Suppressor macrophage treated with lipopolysaccharide for 1 hour (primary cell): ENCODE measurements at places on chromosomes 2 and 18.

DNA sequence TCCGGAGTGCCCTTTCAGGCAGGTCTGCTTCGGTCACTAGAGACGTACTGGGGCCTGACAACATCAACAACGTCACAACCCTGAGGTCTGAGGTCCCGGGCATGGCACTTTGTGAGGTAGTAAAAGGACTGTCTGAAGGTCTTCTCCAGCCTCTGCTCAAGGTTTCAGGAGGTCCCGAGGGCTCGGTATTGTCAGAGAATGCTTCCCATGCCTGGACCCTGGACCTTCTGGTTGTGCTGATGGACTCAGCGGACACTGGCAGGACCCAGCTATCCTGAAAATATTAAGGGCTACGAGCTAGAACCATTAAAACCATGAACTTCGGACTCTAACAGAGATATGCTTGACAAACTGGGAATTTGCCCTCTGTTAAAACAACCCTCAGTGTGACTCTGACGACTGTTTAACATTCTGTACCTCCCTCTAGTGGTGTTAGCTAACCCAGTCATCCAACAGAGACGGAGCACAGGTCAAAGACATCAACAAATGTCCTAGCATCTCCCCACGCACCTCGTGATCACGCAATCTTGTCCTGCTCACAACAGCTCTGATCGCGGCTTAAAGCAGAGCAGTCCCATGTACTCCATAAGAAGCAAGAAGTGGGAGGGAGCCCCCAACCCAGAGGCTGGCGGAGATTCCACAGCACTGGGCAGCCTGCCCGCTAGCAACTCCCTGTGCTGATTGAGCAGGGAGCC is 96.5 kb downstream of the CCDC93 start:
- peak; percentile 16 for DNase-seq

DNA sequence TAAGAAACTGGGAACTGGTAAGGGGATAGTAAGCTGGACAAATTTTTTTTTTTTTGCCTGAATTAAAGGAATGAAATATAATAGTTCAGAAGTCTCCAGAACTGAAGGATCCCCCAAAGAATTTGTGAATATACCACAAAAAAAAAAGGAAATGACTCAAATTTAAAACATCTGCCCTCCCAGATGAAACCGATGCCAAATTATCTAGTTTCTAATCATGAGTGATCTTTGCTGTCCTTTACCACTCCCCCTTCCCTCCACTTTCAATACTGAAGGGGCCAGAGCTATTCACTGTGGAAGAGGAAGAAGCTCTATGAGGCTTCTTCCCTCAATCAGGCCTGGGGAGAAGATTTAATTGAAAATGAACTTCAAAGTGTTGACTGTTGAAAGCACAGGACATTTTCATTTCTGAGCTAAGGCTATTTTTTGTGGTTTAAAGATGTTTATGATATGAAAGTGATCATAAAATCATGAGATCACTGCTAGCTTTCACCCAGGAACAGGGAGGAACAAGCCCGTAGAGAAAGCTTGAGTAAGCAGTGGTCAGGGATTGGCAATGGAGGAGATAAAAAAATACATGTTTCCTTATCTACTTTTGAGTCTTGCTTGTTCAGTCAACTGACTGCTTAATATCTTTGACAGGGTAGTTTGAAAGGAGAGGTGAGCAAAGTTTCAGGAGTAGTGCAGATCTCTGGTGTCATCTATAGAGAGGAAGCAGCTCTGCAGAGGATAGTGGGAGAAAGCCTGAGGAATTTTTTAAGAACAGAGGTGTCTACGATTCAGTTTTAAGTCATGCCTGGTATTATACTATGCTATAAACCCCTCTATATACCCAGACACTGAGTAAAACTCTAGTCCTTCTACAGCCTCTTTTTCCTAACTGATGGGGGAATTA is 409.5 kb upstream of the FIGN start:
- no peak for DNase-seq

DNA sequence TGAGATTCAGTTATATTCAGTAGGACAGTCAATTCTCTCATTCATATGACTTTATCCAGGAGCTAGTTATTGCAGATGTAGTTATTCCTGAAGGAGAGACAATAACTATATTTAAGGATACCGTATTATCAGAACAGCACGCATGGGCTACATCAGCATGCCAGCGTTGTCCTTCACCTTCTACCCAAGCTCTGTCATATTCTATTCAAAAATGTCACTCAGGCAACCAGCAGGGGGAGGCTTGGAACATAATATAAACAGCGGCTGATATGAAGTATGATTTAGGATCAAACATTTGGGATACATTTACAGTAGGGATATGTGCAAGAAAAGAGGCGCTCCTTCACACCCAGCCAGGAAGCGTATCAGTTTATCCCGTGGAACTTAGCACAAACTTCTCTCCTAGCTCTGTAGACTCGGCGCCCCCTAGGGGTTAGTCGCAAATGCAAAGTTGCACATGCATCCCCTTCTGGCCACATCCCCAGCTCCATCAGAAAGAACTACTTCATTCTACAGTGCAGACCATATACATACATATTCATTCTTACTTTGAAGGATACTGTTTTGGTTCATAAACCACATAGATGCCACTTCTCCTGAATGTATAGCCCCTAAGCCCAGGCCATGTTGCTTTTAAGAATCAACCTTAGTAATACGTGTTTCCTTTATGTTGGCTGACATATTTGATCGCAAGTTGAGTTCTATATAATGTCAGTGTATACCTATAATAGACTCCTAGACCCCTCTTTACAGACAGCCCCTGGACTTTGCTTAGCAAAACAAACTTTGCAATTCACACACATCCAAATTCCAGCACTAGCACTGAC is 759.4 kb downstream of the ADCYAP1 start:
- DNase-seq, result peak; percentile 78

- no peak for DNase-seq
These were observed 532 bp upstream of the COL3A1 start for GRCh38 chr2:188973641-188974040.

DNA sequence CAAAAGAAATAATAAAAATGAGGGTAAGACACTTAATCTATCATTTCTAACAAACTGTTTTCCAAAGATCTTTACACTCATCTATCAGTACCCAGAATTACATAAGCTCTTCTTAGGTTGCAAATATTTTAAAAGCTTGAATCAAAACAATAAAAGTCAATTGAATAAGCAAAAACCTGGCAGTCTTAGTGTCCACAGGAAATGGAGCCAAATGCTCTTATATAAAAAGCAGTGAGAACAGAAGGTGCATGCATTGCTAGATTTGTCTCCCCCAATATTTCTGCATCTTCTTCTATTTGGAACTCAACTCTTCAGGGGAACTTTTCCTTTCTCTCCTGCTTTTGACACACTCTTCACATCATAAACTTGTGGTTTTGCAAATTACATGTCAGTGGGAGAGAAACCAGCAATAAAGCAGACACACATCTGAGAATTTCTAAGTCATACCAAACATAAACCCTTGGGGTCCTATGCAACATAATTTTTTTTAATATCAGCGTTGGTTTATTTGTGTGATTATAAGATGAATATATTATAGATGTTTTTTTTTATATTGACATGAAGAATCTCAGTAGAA is 343.9 kb upstream of the ACVR2A start:
- DNase-seq, result no peak

DNA sequence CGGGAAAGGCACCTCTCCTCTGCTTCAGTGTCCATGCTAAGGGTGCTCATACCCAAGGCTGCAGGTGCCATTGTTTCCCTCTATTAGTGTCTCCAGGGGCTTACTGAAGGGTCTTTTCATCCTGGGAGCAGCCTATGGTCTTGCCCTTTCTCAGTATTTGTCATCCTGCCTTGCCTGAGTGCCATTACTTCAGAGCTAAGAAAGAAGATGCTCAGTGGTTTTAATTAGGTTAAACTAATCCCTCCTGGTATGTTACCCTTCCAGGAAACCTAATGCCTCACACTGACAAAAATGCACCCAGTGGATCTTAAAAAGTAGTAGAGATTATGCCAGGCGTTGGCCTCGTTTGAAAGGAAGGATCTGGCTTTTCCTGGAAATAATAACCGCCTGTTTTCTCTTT is 151.4 kb downstream of the LRRTM1 start:
- no peak for DNase-seq

GRCh38 chr2:11910971-11911370 is 164.5 kb downstream of the LPIN1 start:
- DNase-seq, result no peak

- DNase-seq, result no peak
These were observed 819.2 kb downstream of the SATB2 start for GRCh38 chr2:198638577-198638976.

DNA sequence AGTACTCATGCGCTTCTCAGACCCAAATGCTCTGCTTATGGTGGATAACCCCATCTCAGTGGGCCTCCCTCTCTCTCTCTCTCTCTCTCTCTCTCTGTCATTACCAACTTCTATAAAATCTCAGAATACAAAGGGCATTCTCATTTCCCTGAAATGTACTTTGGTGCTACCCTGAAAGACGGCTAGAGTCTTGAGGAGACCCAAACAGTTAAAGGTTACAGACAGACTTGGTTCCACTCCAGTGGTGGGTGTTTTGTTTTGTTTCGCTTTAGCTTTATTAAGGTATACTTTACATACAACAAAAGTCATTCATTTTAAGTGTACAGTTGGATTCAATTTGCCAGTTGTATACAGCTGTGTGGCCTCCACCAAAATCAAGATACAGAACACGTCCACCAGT is 60.9 kb downstream of the BCL11A start:
- DNase-seq, result no peak

DNA sequence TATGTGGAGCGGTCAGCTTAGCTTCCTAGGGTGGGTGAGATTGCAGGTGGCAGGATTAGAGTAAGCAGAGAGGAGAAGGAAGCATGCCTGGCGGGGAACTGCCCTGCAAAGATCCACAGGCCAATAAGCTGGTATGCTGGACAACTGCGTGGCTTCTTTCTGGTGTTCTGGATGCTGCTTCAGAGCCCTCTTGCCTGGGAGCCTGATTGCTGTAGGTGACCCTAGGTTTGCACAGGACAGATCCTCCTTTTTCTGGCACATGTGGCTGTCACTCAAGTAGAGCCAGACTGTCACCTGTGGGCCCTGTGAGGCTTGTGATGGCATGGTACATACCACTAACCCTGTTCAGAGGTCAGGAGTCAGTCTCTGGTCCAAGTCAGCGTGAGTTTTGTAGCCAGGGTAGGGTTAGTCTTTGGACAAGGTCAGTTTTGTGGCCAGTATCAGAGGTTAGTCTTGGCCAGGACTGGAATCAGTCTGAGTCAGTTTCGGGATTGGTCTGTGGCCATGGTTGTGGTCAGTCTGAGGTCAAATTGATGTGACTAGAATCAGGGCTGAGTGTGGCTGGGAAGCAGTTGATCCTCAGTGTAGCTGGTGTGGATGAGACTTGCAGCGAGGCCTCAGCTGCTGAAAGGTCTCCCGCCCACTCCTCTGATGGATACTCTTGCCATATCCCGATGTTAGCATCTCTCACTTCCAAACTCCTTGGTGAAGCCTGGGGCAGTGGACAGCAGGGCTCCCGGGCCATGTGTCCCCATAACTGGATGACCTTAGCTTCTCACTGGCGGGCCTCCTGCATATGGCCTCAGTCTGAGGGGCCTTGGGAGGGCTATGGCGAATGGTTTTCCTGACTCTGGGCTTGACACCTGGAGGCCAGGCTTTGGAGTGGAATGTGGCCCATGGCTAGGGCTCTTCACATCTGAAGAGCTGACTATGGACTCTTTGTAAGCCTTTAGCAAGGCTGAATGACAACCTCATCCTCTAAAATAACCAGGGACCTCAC is 260.5 kb downstream of the DYSF start:
- no peak for DNase-seq

GRCh38 chr18:26868968-26869586 is 3.6 kb upstream of the AQP4 start:
- DNase-seq, result no peak

DNA sequence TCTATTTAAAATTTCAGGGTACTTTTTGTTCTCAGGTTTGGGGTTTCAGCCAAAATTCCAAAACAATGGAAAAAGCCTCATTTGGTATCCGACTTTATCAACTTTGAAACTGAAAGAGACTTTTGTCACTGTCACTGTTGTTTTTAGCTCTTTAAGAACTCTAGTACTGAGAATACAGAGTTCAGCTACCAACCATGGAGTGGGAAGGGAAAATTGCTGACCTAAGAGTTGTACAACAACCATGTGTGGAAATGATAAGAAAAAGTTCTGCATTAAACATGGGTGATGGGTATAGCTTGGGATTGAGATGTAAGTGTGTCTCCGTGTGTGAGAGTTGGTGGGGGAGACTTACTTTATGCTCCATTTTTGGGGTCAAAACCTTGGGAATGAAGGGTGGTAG is 206.6 kb upstream of the LRATD1 start:
- no peak for DNase-seq

DNA sequence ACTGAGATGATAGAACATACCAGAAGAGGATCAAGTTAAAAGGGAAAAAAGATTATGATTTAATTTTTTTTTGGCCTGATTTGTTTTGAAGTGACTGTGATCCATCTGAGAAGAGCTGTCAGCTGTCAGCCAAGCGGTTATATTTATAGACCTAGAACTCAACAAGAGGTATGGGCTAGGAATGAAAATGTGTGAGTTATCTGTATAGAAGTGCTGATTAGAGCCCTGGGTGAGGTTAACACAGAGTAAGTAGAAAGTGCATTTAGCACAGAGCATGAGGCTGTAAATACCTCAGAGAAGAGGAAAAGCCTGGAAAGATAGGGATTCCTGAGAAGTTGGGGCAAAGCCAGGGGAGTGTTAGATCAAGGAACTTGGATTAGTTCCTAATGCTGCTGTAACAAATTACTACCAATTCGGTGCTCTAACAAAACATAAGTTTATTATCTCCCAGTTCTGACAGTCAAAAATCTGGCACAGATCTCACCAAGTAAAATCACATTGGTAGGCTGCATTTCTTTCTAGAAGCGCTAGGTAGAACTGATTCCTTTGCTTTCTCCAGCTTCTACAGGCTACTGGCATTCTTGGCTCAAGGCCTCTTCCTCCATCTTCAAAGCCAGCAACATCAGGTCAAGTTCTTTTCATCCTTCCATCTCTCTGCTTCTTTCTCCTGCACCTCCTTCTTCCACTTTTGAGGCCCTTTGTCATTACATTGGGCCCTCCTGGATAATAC is 197.4 kb upstream of the SPHKAP start:
- no peak for DNase-seq

GRCh38 chr18:36412778-36413177 is 115.3 kb downstream of the FHOD3 start:
- DNase-seq, result no peak

DNA sequence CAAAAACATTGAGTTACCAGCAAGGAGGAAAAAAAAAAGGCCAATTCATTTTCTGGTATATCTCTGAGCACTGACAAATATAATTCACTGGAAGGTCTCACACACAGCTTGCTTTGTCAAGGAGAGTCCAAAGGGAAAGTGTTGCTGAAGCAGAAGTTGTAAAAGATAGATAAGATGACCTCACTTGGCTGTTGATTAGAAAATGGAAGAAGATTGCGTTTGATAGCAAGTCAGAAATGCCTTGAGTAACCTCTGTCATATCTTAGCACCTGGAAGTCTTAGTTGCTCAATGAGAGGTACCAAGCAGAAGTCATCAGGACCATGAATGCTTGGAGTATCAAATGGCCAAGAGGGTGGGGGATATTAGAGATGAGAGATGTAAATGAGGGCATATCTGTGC is 105.2 kb downstream of the FSHR start:
- no peak for DNase-seq

DNA sequence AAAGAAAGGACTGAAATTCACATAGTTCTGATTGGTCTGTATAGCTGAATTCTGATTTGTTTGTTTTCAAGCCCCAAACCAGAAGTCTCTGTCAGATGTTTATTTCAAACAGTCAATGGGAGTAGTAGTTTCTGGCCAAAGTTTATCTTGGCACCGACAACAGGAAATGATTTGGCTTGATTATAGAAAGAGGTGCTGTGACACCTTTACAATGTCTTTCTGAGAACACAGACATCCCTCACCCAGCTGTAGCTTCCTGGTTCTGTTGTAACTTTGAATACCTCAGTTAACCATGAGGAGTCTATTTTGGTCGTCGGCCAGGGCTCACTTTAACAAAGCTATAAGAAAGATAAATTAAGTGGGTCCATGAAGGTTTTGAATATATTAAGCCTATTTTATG is 545.0 kb upstream of the ZNF804A start:
- no peak for DNase-seq
